ENCODE measurements at places on chromosomes 3 and 15.

DNA sequence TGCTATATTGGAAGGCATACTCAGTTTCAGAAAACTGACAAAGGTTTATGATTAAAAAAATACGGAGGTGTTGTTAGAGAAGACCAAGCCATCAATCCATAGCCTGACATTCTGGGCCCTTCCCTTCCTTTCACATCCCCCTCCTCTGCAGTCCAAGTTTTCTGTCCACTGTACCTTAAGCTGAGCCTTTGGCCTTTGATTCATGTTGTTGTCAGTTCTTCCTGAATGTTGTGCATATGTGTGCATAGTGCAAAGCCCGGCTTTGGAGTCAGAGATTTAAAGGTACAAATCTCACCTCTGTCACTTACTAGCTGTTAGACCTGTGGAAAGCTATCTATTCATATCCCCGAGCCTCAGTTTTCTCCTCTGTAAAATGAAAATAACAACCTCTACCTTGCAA is 104.9 kb upstream of the AGBL1 start:
- no peak for DNase-seq

DNA sequence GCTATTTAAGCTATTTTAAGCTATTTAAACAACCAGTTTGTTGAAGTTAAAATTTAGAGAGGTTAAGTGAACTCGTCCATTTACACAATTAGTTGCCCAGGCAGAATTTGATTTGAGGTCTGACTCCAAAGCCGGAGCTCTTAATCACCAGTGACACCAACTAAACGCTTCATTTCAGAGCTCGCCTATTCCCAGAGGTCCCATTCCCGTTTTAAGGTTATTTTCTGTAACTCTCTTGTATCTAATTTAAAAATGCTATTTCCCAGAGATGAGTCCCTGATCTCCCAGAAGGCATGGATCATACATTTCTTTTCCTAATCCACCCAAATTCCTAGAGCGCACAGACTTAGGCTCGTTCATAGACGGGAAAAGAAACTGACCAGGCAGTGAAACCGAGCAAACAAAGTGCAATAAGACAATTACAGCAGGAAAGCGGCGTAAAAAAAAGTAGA is 904 bp upstream of the MCTP2 start:
- no peak for DNase-seq

DNA sequence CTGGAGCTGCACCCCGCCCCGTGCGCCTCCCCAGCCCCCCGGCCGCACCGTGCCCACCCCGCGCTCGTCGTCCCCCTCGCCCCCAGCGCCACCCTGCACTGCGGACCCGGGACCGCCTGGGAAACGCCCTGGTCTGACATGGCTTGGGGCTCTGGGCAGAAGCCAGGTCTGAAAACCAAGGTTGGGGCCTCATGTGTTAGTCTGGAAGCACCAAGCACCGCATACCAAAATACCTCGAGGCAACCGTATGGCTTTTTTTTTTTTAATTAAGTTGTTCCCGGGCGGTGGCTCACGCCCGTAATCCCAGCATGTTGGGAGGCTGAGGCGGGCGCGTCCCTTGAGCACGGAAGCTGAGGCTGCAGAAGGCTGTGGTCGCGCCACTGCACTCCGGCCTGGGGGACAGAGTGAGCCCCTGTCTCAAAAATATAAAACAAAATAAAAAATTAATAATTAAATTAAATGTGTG is 91.5 kb upstream of the CHD2 start:
- DNase-seq: no peak

GRCh38 chr3:164677317-164677716 is 401.0 kb downstream of the SI start:
- DNase-seq: no peak

DNA sequence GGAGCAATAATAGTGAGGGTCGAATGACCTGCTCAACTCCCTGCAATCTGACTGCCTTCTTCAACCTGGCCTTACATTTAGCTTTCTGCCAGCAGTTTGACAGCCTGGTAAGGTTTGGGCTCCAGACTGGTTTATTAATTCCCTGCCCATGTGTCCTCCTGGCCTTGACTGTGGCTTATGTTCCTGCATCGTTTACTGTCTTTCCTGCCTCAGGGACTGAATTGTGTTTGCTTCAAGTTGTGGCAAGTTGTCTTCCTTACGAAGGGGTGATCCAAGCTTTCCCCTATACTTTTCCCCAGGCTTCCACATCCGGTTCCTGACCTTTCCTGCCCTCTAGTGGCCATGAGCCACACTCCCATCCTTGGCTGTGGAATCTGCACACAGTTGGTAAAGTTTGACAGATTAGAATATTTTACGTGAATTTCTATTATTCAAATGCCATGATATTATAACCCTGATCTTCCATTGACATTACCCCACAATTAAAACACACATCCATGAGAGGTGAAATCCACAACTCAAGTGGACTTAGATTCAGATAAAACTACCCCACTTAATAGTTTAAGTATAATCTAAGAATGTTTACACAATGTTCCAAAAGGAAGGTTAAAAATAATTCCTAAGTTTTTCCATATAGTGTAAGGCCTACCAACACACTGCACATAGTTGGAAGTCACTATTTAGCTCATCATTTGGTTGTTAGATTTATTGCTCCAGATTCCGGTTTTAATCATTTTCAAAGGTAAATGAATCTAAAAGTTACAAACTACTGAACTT is 95.7 kb downstream of the NEDD4 start:
- no peak for DNase-seq

DNA sequence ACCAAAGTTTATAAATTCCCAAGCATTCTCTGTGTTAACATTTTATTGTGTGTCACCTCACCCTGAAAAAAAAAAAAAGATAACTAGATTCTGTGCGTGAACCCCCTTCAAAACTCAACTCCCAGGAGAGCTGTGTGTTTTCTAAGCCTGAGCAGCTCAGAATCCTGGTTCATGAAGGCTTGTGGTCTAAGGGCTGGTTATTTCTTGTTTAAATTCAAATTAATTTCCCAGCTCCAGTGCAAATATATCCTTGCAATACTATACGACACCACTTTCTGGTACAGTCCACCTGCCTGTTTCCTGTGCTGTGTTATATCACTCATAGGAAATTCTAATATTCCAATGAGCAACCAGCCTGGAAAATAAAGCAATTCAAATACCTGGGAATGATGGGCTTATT is 23.4 kb upstream of the MYZAP start:
- DNase-seq: no peak

DNA sequence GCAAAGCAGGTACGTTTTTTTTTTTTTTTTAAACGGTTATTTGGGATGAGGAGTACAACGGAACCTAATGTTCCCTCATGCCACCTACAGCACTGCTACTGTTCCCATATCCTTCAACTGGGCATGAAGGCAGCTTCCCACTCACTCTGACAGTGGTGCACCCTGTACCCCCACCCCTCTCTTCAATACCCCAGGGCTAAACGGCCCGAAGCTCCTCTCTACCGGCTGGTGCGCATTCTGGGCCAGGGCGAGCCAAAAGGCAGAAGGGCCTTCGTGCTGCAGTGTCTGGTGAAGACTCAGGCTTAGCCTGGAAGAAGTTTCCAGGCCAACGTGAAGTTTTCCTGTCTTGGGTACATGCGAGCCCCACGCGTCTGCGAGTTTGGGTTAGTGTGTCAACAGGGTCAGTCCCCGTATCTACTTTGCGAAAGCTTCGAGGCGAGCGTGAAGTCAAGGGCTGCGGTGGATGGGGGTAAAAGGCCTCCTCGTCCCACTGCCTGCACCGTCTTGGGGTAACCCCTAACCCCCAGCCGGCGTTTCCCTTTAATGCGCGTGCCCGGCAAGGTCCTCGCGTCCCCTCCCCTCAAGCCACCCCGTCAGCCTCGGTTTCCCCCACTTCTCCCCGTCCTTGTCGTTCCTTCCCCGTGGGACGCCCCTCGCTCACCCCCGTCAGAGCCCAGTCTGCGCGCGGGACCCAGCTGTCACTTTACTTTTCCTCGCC is 765 bp upstream of the UBE2E2 start:
- no peak for DNase-seq

DNA sequence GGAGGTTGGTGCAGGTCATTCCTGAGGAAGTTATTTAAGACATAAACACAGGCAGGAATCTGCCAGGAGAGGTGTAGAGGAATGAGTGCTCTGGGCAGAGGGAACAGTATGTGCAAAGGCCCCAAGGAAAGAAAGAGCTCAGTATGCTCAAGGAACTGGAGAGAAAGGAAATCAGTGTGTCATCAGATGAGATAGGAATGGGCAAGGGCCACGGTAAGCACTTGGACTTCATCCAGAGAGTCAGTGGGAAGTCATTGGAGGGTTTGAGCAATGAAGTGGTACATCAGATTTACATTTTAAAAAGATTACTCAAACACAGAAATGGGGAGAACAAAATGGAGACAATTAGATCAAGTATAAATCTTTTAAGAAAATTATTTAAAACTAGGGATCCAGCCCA is 272.2 kb downstream of the ADAMTSL3 start:
- no peak for DNase-seq

DNA sequence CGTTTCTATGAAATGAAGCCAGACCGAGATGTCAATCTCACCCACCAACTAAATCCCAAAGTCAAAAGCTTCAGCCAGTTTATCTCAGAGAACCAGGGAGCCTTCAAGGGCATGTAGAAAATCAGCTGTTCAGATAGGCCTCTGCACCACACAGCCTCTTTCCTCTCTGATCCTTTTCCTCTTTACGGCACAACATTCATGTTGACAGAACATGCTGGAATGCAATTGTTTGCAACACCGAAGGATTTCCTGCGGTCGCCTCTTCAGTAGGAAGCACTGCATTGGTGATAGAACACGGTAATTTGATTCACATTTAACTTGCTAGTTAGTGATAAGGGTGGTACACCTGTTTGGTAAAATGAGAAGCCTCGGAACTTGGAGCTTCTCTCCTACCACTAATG is 41.9 kb upstream of the TRA2B start:
- no peak for DNase-seq

DNA sequence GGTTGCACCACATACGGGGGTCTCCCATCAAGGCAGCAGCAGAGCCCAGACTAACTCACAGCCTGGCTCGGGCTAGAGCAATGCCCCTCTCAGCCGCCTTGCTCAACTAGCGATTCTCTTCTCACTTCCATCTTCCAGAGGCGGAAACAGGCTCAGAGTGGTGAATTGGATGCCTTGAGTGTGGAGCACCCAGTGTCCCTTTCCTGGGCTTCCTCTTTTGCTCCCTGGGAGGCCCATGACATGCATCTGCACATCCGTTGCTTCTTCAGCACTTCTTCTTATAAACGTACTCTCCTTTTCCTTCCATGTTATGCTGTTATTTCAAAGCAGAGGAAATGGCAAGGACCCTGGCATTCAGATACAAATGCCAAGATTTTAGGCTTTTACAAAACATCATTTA is 2.1 kb upstream of the IQSEC1 start:
- no peak for DNase-seq

DNA sequence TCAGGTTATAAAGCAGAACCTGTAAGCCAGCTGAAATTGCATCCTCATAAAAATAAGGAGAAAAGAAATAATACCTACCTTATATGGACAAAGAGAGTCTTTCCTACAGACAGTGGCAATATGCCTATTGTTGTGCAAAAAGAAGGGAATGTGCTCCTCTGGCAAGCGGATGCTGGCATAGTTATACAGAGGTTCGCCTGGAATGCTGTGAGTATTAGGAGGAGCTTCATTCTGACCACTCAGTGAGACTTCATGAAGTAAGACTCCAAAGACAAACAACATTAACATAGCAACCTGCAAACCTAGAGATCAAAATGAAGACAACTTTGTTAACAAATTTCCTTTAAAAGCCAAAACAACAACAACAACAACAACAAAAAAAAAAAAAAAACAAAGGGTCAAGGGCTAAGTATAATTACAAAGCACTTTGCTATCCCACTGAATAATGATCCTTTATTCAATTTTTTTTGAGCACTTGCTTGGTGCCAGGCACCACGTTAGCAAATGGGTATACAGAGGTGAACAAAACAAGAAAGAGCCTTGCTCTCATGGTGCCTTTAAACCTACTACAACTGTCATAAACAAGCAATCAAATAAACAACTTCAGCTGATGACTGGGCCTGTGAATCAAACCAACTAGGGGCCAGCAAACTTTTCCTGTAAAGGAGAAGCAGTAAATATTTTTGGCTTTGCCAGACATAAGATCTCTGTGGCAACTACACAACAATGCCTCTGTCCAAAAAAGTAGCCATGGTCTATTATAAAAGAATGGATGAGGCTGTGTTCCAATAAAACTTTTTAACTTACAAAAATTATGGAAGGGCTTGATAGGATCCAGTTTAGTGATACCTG is 3.7 kb downstream of the EOGT start:
- no peak for DNase-seq

DNA sequence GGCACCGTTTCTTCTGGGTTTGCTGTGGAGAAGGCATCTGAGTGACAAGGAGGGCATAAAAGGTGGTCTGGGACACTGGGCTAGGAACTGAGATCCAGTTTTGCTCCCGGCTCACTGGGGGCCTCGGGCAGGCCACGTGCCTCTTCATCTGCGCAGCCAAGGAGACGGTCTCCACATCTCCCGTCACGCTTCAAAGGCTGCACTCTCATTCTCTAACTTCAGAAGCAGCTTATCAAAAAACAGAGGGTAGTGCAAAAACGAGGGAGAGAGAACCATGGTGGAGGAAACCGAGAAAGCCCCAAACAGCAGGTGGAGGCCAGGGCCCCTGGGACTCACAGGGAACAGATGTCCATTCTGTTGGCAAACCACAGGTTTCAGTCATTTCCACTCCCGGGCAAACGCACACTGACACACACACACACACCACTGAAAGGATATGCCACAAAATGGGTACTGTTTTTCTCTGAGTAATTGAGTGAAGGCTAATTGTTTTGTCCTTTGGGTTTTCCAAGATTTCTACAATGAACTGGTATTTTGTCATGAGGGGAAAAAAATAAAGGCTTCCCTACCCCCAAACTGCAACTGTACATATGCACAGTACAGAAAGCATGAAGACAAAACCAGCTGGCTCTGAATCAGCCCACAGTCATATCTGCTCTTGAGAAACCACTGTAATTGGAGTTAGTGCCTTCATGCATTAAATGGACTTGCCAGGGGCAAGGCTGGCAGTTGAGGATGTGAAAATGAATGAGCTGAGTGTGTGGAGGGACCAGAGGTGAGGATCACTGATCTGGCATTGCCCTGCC is 71.9 kb downstream of the MGLL start:
- no peak for DNase-seq

DNA sequence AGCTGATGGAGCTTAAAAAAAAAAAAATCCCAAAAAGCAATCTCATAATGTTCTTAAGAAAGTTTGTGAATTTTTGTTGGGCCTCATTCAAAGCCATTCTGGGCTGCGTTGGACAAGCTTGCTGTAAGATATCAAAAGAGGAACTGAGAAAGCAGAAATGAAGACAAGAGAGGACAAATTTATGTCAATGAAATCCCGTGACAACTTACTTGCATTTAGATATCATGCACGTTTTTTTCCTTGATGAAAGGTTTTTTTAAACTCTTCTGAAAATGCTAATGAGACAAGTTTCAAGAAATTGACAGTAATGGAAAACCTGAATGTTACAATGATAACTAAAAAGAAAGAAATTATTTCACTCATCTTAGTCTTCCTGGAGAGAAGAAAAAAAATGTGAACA is 662.9 kb downstream of the SQOR start:
- no peak for DNase-seq

- DNase-seq: no peak
Observed at GRCh38 chr15:29692527-29692926, 129.7 kb downstream of the TJP1 start.

- DNase-seq: no peak
Observed at GRCh38 chr3:11601446-11602238, 42.1 kb downstream of the VGLL4 start.

All from T-helper 2 cell (primary cell).